ENCODE measurements at places on chromosomes 16 and 17.
A peak's percentile ranks its signal among the peaks of the same experiment; 100 is the strongest.

- DNase-seq, result no peak
Observed at GRCh38 chr17:68719431-68719830, 118.3 kb upstream of the FAM20A start.

DNA sequence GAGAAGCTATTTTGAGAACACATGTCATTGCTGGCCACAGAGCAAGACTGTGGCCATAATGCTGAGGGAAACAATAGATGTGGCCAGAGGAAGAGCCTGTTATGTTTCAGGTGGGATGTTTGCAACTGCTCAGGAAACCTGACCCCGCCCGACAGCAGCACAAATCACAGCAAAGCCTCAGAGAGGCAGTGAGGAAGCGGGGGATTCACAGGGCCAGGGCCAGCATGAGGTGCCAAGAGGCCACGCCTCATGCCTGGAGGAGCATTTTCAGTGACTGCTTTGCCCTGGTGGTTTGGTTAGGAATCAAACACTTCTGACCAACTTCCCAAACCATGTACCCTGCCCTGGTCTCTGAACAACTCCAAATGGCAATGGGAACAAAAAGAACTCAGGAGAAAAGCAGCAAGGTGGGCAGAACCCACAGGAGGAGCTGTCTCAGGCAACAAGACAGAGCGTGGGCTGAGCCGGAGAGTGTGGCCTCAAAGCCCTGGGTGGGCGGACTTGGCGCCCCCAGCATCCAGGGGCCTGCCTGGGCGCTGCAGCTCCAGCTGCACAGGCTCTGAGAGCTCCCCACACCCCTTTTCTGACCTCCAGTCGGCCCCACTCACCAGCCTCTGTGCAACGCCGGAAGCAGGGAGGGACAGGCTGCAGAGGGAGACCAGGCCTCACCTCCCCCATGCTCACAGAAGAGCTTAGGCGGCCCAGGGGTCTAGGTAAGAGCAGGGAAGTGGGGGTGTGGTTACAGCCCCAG is 20.6 kb downstream of the HIC1 start:
- peak; percentile 73 for DNase-seq

DNA sequence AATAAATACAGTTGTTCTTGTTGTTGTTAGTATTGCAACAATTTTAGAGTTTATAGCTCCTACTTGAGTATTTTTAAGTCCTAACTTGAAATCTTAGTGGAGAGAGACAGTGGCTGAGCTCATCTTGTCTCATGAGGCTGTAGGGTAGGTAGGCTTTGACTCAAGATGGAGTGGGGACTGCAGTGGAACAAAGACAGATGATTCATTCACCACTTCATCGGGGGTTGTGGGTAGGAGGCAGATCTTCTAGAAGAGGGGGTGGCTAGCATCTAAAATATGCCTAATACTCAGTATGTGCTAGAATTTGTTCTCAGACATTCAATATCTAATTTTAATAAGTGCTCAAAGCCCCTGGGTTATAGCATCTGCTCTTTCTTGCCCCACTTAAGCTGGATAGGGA is 13.1 kb upstream of the MMD start:
- DNase-seq, result no peak

- no peak for DNase-seq
Observed at GRCh38 chr16:11300560-11300892, 19.4 kb upstream of the PRM1 start.

- DNase-seq, result peak; percentile 41
Observed at GRCh38 chr17:14926526-14927122, 338.5 kb downstream of the PMP22 start.

DNA sequence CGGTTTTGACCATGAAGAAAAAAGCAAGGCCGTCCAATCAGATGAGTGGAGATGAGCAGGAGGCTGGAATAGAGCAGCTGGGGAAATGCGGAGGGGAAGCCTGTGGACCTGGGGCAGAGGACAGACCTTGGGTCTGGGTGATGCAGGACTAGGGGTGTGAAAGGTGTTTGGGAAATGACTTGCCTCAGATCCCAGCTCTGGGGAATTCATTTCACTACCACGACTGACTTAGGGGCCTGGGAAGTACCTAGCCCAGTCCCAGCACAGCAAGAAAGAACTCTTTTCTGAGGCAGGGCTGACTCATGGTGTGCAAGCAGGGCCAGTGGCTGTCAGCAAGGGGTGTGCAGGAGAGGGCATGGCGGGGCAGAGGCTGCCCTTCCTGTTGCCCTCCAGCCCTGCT is 14.8 kb downstream of the DNAI2 start:
- DNase-seq, result peak; percentile 74

- peak; percentile 84 for DNase-seq
Observed at GRCh38 chr17:79391376-79392233, 219.2 kb downstream of the RBFOX3 start.

DNA sequence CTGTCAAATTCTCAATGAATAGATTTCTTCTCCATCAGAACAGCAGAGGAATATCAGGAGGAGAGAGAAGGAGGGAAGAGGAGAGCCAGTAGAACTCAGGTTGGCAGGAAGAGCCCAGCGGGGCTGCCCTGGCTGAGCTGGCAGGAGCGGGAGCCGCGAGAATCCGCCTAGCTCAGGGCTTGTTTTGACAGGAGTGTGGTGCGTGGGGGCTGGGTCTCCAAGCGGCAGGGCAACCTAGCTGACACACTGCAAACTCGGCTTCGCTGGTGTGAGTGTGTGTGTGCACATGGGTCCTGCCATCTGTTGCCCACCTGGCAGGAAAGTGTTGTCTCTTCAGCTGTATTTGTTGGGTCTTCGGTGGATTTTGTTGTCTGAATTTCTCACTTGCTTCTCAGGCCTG is 27.9 kb upstream of the BCAR1 start:
- DNase-seq, result no peak

- peak; percentile 18 for DNase-seq
Observed at GRCh38 chr17:30332057-30332542, 1.8 kb downstream of the TMIGD1 start.

DNA sequence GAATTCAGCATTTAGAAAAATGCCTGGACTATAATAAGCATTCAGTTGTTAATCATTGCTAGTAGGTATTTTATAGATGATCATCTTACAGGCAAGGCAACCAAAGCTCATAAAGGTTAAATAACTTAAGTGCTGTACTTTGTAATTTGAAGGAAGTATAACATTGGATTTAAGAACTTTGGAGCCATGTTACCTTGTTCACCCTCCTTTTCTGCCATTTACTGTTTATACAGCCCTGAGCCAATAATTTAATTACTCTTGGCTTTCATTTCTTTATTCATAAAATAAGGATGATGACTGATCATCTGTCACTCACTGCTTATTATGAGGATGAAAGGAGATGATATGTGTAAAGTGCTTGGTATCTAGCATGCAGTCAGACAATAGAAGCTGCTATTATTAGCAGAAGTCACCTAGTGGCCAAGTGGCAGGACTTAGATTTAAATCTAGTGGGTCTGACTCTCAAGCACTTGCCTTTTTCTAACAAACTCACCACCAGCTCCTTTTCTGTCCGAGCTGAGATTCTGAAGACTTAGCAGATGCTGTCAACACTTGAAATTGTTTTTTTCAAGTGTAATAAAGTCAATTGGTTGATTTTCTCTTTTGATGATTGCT is 18.3 kb upstream of the DDX52 start:
- DNase-seq, result no peak

DNA sequence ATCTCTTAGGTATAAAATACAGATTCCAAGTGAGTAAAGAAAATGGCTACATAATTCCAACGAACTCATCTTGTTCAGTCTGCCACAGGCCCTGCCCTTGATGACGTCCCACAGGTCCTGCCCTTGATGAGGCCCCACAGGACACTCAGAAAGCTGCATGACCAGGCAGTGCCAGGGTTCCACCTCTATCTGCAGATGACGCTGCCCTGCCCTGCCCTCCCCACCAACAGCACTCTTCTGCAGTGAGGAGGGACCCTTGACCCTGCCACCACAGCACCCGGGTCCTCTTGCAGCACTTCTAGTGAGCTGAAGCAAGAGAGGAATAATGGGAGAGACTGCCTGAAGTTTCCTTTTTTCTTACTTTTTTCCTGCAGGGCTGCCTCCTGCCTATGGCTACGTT is 118.4 kb downstream of the VPS53 start:
- peak; percentile 7 for DNase-seq

- DNase-seq, result no peak
Observed at GRCh38 chr17:21397341-21398190, 21.4 kb downstream of the KCNJ12 start.

DNA sequence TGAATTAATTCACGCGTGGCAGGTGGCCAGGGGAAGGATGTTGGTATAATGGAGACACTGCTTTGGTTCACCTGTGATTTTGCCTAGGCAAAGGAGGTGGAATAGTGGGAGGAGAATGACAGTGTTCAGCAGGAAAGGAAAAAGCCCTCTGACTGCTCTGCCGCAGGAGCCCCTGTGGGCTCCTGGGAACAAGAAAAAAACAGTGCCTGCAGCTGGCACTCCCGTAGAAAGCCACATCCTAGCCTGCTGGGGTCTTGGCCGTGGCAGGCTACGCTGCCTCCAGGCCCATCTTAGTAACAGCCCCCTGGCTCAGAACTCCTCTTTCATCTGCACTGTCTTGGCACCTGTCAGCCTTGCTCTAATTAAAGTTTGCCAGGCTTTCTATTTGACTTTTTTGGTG is 20.6 kb downstream of the ADORA2B start:
- no peak for DNase-seq

DNA sequence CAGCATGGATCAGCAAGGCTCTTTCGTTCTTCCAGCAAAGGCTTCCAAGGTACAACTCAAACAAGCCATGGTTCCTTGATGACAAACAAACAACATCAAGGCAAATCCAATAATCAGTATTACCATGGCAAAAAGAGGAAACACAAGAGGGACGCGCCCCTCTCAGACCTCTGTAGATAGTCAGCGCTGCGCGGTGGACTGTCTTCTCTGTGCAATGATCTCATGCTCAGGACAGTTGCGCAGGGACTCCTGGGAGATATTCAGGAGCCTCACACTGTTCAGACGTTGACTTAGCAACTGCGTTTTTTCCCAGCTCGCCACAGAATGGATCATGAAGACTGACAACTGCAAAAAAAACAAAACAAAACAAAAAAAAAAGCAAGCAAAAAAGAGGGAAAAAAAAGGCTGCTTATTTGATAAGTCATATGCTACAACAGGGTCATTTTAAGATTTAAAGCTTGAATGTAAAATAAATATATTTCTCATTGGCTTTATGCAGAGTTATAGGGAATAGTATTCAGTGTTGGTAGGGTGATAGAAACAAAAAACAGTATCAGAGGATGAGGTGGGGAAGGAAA is 37.1 kb upstream of the ADCY7 start:
- no peak for DNase-seq

DNA sequence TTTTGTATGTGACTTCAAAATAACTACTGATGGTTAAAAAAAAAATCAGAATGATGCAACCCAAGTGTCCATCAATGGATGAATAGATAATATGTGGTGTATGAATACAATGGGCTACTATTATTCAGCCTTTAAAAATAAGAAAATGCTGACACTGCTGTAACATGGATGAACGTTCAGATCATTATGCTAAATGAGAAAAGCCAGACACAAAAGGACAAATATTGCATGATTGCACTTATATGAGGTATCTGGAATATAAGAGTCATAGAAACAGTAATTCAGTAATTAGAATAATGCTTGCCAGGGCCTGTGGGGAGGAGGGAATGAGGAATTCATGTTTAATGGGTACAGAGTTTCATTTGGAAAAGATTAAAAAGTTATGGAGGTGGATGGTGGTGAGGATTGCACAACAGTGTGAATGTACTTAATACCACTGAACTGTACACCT is 25.4 kb downstream of the TENT4B start:
- DNase-seq, result no peak

DNA sequence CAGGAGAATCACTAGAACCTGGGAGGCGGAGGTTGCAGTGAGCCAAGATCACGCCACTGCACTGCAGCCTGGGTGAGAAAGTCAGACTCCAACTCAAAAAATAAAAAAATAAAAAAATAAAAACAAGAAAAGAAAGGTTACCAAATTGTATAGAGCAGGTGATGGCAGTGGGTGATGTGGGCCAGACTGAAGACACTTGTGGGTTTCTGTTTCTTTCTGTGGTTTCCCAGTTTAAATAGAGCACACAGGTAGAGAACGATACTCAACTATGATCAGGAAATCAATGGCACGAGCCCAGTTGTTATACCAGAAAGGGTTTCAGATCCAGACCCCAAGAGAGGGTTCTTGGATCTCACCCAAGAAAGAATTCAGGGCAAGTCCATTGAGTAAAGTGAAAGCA is 32.6 kb downstream of the NUBP1 start:
- peak; percentile 63 for DNase-seq

DNA sequence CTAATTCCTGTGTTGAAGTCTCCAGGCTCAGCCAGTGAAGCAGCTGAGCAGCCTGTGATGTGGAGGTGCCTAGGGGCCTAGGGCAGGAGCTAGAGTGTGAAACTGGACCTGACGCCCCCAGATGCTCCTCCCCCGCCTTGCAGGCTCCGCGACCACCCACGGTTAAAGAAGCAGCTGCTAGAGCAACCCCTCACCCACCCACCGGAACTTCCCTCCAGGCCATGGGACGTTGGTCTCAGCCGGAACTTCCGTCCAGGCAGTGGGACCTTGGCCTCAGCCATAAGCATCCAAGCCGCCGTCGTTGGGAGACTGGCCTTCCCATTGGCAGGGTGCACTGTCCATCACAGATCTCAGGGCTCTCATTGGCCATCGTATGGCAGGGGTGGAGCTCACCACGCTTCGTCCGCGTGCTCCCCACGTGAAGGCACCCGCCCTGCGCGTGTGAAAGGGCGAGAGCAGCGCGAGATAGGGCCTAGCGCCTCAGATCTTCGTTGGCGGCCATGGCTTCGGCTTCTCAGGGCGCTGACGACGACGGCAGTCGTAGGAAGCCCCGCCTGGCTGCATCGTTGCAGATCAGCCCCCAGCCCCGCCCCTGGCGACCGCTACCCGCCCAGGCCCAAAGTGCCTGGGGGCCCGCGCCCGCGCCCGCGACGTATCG is at the start of gene ADAD2:
Gene ADAD2 (plus strand): TSS at position 427 of the 658 bp plus-strand sequence. CDS start 74 bp downstream, at position 501.
- no peak for DNase-seq

- no peak for DNase-seq
Observed at GRCh38 chr17:1005361-1005946, 8.5 kb downstream of the TIMM22 start.

DNA sequence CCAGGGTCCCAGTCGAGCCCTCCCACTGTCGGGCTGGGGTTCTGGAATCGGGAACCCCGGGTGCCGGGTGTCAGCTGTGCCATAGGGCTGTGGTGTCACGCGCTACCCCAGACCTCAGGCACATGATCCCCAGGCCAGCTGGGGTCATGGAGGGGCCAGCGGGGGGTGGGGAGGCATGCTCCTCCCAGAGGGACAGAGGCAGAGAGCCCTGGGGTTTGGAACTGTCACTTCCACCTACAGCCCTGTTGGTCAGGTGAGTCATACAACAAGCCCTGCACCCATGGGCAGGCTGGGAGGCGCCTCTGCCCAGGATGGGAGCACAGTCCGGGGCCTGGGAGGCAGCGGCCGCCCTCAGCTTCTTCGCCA is 63.0 kb downstream of the BAIAP2 start:
- DNase-seq, result no peak

All from GM13976 (cell line).